ENCODE measurements at places on chromosomes 11 and 22.

DNA sequence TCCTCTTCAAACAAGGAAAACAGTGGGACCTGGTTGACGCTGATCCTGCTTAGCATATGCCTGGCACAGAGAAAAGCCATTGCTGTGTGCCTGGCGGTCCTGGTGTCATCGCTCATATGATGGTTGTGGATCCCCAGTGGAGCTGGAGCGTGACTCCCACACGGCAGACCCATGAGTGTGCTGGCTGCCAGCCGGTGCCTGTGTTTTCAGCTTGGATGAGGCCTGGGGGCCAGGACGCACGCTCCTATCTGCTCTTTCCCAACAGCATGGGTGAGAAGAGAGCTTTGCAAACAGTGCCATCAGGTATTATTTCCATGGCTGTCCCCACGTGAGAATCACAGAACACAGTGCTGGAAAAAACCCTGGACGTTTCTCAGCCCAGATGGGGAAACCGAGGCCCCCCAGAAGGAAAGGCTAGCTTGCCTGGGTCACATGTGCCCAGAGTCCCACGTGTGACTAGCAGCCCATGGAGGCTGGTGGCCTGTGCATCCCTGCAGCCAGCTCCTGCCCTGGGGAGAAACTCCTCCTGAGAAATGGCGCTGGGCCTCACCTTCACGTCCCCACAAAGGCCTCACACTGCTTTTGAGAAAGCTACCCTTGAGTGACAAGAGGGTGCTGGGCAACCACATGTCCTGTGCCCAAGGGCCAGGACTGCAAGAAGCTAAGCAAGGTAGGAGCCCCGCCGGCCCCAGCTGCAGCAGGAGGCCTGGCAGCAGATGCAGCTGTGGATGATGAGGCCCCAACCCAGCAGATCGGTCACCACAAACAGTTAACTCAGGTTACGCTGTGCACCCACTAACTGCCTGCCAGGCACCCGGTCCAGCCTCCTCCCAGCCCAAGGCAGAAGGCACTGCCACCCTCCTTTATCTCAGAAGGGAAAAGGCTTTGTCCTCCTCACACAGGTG is 4.2 kb downstream of the CDKN1C start:
- DNase-seq, result no peak

DNA sequence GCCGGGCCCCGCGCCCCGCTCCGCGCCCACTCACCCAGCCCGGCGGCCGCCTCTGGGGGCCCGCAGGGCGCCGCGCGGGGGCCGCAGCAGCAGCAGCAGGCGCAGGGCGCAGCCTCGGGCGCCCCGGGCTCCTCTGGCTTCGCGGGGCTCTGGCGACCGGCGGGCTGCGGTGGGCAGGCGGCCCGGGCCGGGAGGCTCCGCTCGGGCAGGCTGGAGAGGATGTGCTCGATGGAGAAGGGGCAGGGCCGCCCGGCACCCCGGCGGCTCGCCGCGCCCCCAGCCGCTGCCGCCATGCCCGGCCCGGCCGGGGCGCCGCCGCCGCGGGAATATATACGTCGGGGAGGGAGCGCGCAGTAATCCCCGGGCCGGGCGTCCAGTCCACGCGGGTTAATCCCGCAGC is at the start of gene GSC2:
TSS of gene GSC2 (minus strand) at position 302 of the 400 bp plus-strand sequence. CDS start at position 293, 9 bp downstream.
- DNase-seq, result no peak

DNA sequence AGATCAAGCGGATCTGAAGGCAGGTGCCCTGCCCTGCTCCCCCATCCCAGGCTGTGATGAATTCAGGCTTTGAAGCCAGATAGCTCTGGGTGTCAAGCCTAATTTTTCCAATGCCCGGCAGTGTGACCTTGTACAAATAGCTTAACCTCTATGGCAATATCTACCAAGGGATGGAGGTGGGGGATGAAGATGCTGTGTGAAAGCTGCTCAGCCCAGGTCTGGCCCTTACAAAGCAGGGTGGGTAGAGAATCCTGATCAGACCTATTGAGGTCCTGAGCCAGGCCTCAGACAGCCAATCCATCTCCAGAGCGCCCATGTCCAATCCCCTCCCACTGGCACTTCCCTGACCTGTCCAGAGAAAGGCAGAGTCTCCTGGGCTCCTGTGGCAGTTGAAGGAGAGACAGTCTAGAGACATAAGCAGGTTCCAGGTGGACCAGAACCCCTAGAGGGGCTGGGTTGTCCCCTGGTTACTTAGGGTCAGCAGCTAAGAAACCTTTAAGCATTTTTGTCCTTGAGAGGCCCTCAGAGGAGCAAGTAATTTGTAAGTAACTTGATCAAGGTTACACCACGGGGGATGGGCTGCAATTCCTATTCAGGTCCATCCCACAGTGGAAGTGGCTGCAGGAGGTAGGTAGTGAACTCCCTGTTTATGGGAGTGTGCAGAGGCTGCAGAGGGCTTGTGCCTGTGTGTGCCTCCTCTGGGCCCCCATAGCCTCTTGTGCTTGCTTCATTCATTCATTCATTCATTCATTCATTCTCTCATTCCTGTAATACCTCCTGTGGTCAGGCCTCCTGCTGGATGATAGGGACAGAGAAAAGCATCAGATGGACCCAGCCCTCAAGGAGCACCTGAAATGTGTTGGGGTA is 10.4 kb downstream of the P2RY2 start:
- DNase-seq, result no peak

- no peak for DNase-seq
Measured at GRCh38 chr11:57599381-57599780, 1.9 kb downstream of the SERPING1 start.

DNA sequence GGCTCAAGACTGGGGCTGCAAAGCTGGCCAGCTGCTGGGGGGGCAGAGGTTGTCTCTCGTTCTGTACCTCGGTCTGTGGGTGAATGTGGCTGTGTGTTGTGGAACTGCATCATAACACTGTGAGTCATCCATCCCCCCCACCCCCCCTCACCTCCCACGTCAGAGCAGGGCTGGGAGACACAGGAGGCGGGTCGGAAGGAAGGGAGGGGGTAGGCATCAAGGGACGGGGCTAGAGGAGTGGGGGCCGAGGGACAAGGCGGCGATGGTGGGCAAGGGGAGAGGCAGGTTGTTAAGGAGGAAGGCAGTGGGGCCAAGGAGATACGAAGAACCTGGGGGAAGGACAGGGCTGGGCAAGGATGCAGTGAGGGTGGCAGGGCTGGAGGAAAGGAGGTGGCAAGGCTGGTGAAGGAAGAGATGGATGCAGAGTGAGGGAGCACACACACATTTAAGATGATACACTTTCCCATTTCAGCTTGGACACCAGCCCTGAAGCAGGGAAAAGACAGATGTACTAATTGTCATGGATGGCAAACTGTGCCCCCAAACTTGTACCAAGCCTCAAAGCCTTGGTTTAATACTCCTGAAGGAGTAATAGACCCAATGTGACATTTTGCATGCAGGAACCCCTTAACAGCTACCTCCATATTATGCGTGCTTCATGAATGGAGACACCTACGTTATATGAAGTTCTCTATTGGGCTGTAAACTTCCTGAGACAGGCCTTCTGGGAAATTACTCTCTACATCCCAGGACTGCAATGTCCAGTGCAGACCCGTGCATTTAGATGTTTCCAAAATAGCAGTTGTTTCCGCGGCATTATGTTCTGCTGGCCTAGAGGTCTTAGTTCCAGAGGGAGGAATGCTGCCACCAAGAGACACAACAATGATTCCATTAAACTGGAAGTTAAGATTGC is at the start of gene YPEL4:
TSS of gene YPEL4 (minus strand) at position 87 of the 913 bp plus-strand sequence. CDS start 2,805 bp downstream, outside the sequence.
- peak; percentile 85 for DNase-seq

GRCh38 chr11:46050662-46051061 is 70.6 kb downstream of the PHF21A start:
- peak; percentile 5 for DNase-seq
